ENCODE measurements at places on chromosomes 4 and X. TPM values are rescaled to one million over a fixed set of nuclear protein-coding genes. Genes with fewer than 3 reads are reported as not detected.

The CD40LG gene
- not detected for total RNA-seq

DNA sequence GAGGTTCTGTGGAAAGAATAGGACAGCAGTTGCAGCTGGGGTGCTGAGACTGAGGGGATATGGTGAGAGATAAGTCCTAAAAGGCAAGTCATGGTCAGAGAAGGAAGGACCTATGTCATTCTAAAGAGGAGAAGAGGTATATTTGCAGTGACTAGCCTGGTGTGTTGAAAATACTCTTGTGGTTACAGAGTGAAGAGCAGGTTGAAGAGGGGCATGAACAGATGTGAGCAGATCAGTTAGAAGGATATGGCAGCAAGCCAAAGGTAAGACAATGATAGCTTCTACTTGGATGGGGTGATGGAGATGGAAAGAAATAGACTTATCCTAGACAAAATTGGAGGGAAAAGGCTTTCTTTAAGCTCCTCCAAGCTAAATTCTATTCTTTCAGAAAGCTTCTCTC is 469.8 kb upstream of the CPEB2 start:
- ATAC-seq = no peak

DNA sequence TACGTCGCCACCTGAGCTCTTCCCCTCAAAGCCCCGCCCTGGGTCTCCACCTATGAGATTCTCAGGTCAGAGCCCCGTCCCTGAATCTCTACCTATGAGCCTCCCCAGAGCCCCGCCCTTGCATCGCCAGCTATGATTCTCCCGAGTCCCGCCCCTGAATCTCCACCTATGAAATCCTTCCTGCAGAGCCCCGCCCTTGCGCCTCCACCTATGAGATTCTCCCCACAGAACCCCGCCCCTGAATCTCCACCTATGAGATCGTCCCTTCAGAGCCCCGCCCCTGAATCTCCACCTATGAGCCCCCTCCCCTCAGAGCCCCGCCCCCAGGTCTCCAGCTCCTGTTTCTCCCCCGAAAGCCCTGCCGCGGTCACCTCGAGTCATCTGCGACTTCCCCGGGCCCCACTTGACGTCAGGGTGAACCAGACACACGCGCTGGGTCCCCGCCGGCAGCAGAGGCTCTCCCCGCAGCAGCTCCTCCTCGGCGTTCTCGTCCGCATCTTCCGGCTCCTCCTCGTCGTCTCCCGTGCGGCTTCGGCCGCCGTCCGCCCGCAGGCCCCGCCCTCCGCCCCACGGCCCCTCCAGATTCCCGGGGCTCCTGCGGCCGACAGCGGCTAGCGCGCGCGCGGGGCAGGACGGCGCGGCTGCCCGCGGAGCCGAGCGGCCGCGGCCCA is 393 bp downstream of the GTPBP6 start:
- ATAC-seq = peak; percentile 83

The L1CAM gene
- total RNA-seq = 0.80 TPM

The ZXDB gene
- total RNA-seq = 2.9 TPM

The NUDT6 gene
- 3.9 TPM for total RNA-seq

DNA sequence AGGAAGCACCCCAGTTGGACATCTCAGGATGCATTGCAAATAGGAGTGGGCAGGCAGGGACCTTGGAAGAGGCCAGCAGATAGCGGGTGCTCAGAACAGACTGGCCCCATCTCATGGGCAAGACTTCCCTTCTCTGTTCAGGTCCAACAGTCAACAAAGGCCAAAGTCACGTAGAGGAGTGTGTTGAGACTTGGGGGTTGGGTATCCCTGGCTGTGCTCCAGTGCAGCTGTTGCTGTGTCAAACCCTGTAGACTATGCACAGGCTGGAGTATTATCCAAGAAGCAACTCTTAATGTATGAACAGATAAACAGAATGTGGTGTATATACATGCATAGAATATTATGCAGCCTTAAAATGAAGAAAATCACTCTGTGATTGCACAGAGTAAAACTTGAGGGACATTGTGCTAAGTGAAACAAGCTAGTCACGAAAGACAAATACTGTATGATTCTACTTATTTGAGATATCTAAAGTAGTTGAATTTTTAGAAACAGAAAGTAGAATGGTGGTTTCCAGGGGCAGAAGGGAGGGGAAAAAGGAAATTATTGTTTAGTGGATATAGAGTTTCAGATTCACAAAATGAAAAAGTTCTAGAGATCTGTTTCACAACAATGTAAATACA is 192.1 kb upstream of the LCORL start:
- ATAC-seq = no peak

The TCEAL9 gene
- 17.4 TPM for total RNA-seq

GRCh38 chr4:69823481-69824186 is 36.3 kb downstream of the SULT1E1 start:
- ATAC-seq = peak; percentile 78

DNA sequence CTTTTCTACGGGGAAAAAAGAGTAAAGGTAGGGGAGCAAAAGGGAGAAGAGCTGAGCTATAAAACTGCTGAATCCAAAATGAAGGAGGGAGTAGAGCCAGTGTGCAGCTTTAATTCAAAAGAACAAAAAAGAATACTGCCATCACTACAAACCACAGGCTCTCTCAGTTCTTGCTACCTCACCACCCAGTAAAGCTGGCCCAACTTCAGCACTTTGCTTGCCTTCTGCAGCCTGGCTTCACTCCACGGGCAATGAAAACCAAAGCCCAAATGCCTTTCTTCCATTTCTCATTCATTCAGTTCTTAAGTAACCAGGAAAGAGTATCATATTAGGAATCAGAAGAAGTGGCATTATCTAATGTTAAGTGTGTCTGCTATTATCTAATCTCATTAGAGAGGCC is 376.8 kb downstream of the BCOR start:
- ATAC-seq = no peak

The CLCN5 gene
- total RNA-seq = 5.8 TPM

- ATAC-seq = no peak
These were observed 249.3 kb upstream of the PRKX start for GRCh38 chrX:3962511-3963311.

The CRLF2 gene
- total RNA-seq = not detected

- no peak for ATAC-seq
These were observed 34.7 kb downstream of the CASP3 start for GRCh38 chr4:184614509-184614908.

The C4orf46 gene
- 2.1 TPM for total RNA-seq

The ARMCX1 gene
- 3.0 TPM for total RNA-seq

DNA sequence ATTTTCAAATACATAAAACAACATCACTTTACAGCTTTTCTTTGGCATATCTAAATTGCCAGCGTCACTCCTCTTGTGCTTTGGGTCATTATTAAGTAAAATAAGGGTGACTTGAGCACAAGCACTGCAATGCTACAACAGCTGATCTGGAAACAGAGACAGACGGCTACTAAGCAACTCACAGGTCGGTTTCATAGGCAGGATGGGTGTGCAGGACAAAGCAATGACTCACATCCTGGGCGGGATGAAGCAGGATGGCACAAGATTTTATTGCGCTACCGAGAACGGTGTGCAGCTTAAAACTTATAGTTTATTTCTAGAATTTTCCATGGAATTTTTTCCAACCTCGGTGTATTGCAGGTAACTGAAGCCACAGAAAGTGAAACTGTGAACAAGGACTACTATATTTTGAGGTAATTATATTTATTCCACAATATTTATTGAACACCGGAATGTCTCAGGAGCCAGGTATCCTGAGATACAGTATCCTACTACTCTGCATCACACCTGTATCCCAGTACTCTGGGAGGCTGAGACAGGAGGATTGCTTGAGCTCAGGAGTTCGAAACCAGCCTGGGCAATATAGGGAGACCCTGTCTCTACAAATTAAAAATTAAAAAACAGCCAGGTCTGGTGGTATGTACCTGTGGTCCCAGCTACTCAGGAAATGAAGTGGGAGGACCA is 215.5 kb downstream of the APBB2 start:
- peak; percentile 97 for ATAC-seq

GRCh38 chr4:40193016-40193571 is 3.7 kb upstream of the RHOH start:
- peak; percentile 50 for ATAC-seq

The SLC34A2 gene
- total RNA-seq = 4.9 TPM

The LRAT gene
- 0.76 TPM for total RNA-seq

The VEGFD gene
- 0.20 TPM for total RNA-seq

The LRIT3 gene
- total RNA-seq = 0.16 TPM

DNA sequence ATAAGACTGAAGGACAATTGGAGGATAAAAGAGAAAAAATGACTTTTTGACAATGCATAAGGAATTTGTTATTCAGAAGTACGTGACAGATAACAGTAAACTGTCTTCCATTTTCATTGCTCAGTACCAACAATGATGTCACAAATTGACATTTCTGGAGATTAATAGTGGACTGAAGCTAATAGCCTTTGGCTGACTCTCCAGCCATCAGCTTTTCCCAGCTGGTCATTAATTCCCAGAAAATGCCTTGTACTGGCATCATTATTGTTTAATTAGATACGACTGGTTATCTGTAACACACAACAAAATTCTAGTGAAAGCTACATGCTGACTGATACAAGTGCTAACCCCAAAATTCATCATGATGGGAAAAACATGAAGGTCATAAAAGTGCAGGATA is 147.9 kb upstream of the FGF13 start:
- no peak for ATAC-seq

The FAM236C gene
- not detected for total RNA-seq

The SSX3 gene
- not detected for total RNA-seq

- ATAC-seq = peak; percentile 69
These were observed 116.7 kb downstream of the KLHL8 start for GRCh38 chr4:87103691-87104187.

The EPHA5 gene
- not detected for total RNA-seq

The PCDH11X gene
- total RNA-seq = not detected

DNA sequence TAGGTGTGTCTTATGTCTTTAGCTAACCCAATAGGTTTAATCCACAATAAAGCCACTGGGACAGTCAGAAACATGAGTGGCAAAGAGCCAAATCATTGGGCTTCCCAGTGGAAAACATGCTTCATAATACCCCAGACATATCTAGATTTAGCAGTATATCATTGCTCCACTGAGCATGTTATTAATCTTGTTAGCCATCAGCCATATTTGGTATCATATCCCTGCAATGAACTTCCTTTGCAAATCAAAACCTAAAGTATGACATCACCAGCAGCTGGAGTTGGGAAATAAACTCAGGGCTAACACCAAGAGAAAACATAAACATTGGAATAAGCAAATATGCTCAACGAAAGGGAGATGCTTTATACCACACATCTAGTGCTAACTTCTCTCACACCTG is 280.8 kb upstream of the NOCT start:
- ATAC-seq = no peak
